Vagina (tissue), 2 donors: ENCODE measurements at places on chromosomes 3 and 15. TPM values are rescaled to one million over a fixed set of nuclear protein-coding genes. Genes with fewer than 3 reads are reported as not detected.

Gene GP9
- total RNA-seq: not detected

Gene DBR1
- 8.6 TPM for total RNA-seq

Gene SLC2A2
- total RNA-seq: not detected

Gene TRIM59
- 6.1 TPM for total RNA-seq

Gene RGMA
- total RNA-seq: 21.6 TPM

Gene TMEM212
- total RNA-seq: not detected

Gene BUB1B
- total RNA-seq: 5.6 TPM

Gene NUSAP1
- 16.9 TPM for total RNA-seq

Gene PLSCR2
- total RNA-seq: not detected

Gene NMD3
- 49.1 TPM for total RNA-seq

Gene DOCK3
- 0.98 TPM for total RNA-seq

DNA sequence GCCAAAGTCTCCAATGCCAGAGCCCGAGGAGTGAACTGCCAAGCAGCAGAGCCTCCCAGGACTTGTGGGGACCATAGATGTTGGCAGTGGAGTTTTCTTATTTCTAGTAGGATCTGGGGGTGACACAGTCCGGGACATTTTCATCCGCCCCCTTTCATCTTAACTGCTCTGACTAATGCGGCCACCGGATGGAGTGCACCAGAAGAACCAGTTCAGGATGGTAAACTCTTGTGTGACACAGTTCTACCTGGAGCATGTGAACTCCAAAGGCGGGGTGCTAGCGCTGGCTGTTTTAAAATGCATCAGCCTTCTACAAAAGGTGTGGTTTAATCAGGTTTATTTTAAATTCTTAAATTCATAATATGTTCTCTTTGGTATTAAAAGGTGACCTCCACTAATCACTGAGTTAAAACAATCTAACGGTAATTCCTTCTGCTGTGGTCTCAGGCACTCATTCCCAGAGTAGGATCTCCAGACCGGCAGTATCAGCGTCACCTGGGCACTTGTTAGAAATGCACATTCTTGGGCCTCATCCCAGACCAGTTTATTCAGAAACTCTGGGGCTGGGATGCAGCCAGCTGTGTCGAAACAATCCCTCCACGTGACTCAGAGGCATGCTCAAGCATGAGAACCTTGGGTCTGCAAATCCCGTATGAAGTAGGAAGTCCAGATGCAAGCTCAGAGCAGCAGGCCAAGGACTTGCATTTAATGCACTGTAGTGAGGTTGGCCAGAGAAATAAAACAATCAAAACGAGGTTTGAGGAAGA is 105.5 kb downstream of the GABRB3 start:
- DNase-seq: no peak

GRCh38 chr3:43030162-43030935 is 51.2 kb downstream of the GASK1A start:
- DNase-seq: peak; percentile 40

DNA sequence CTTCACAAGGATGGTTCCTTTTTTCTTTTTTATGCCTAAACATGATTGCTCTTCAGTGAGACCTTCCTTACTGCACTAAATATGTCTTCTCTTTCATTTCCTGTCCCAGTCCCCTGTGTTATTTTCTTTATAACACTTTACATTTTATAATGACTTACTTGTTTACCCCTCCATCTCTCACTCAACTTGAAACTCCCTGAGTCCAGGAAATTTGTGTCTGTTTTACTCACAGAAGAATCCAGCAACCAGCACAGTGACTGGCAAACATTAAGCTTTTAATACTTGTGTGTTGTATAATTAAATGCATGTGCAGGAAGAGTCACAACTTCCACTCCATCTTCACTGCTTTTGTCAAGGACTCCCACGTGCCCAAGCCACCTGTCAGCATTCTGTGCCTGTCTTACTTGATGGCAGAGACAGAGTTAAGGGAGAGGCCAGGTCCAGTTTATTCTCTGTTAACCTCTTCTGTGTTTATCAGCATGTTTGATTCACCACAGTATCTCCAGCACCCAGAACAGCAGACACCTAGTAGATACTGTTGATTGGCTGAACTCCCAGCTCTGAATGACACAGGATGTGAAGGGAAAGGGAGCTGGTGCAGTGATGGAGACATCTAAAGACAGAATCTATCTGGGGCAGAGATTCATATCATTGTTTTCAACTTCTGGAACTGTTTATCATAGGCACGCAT is 42.8 kb downstream of the SSR3 start:
- DNase-seq: no peak

DNA sequence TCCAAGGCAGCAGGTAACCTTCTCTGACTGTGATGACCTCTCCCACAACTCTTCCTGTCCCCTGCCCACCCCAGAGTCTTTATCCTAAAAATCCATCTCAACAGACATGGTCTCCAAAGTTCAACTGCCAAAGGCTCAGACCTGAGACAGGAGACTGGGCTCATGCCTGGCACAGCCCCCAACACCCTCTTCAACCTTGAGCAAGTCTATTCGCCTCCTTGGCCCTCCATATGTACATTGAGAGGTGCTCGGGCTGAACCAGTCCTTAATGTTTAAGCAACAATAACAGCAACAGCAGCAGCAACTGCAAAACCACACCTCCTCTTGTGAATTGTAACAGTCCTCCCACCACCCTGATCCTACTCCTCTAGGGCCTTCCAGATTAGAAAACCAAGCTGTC is 9.9 kb downstream of the FAM3D start:
- DNase-seq: no peak

GRCh38 chr3:190031887-190032752 is 88.6 kb downstream of the P3H2 start:
- DNase-seq: no peak

- no peak for DNase-seq
These were observed 75.3 kb downstream of the SYNPR start for GRCh38 chr3:63353383-63353782.

GRCh38 chr3:17349093-17349492 is 393.3 kb downstream of the TBC1D5 start:
- DNase-seq: no peak

- no peak for DNase-seq
These were observed 48.8 kb upstream of the LRRFIP2 start for GRCh38 chr3:37223141-37223558.

GRCh38 chr3:39531665-39532064 is 64.2 kb downstream of the MOBP start:
- DNase-seq: no peak

DNA sequence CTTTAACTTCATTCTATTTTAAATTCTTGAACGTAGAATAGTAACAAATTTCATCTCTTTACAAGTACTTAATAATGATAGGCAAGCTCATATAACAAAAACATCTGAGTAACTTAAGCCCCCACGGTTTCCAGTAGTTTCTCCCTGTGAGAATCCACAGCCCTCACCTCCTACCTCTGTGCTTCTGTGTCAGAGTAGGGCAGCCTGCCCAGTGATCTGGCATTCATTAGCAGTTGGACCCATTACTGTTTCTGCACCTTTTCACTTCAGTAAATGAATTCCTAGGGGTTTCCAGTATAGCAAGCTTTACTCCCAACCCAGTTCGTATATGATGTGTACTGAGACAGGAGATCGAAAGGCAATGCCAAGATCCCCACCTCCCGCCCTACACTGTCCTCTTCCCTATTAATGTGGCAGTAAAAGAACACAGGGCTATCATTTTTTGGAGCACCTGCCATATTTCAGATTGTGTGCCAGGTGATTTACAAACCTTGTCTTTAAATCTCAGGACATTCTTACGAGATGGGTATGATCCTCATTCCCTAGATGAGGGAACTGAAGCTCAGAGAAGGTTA is 40.8 kb downstream of the EIF2AK4 start:
- no peak for DNase-seq

DNA sequence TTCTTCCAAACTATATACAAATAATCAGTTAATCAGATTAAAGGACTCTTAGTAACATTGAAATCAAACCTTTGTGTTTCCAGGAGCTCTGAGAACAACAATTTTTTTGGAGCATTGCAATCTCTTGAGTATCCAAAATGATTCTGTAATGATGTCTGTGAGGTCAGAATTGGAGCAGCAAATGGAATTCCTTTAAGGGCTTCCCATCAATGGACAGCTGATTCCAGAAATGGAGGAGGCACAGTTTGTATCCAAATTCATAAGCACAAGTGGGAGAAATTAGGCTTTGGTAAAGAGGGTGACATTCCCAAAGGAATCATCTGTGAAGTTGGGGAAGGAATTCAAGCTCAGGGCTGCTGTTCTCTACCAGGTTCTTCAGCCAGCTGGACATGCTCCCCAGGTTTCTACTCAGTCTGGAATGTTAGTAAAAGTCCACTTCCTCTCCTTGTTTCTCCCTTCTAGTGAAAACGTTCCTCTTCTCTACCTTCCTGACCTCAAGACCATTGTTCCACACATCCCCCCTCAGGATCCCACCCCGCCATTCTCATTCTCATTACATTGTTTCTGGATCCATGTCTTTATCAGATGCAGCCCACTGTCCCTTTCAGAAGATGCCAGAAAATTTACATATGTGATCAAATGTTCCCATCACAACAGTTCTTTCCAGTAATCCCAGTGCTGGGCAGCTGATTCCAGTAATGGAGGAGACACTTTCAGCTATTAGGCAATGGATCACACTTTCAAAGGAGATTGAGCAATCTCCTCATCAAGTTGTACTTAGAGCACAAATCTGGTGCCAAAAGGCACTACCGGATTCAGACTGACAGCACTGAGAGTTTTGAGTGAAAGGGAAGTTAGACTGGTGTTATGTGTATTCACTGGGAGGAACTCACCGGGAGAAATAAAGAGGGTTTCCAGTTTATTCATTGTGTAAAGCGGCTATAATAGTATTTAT is 391.3 kb upstream of the TPRG1 start:
- DNase-seq: peak; percentile 91

GRCh38 chr3:79976466-79976865 is 208.7 kb upstream of the ROBO1 start:
- no peak for DNase-seq

GRCh38 chr3:140913728-140914127 is 27.9 kb upstream of the SLC25A36 start:
- DNase-seq: no peak

- DNase-seq: no peak
These were observed 137.6 kb downstream of the SRGAP3 start for GRCh38 chr3:9111866-9112265.

DNA sequence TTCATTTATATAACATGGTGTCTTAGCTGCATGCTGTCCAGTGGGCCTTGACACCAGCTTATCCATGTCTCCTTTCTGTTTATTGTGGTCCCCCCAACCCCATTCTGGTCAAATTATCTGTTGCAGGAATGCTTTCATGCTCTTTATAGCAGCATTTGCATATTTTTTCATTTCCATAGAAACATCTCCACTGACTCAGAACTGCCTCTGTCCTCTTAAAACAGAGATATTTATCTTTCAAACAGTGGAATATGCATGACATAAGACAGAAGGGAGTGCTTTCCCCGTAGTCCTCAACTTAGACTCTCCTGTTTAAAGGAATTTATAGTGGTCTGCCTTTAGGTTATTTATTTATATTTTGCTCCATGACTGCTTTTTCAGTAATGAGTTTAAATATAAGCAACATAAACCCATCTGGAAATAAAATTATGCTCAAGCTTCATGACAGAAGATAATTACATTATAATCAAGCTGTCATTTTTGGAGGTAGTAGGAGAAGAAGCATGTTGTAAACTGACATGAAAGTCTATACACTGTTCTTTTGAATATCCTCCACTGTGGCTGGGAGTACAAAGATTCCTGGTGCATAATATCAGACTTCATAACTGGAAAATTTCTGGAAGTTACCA is 179.5 kb upstream of the CD96 start:
- DNase-seq: no peak

DNA sequence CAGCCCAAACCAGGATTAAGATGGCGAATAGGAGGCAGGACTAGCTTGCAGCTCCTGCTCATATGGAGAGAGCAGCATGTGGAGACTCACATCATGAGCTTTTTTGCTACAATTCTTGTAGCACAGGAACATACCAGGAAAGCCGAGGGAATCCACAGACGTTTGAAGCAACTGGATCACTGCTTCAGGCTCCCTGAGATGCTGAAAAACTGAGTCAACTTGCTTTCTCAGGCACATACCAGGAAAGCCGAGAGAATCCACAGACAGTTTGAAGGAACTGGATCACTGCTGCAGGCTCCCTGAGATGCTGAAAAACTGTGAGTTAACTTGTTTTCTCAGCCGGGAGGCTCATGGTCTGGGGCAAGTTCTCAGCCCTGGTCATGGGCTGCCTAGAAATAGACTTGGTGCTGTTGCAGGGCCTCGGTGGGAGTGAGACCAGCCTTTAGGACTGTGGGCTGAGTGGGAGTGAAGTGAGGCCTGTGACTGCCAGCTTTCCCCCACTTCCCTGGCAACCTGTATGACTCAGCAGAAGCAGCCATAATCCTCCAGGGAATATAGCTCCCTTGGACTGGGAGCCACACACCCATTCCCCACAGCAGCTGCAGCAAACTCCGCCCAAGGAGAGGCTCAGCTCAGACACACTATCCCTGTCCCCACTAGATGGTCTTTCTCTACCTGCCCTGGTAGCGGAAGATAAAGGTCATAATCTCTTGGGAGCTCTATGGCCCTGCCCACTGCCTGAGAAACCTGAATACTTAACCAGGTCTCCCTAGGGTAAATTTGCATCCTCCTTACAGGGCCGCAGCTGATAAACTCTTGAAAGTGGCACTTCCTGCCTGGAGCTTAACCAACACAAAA is 51.9 kb upstream of the PFN2 start:
- DNase-seq: no peak

DNA sequence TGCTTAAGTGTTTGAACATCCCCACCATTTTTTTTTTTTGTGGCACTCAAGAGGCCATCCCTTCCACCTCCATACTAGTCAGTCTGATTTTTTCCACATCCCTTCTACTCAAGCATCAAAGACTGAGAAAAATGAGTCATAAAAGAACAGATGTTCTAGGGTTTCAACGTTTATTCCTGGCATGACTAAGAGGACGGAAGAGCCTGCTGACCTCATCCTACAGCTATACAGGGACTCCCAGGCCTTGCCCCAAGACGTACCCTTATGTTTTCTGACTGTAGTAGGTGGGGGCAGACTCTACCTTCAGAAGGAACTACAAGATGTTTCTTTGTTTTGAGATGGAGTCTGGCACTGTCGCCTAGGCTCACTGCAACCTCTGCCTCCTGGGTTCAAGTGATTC is 3.3 kb upstream of the ITPKA start:
- DNase-seq: no peak

DNA sequence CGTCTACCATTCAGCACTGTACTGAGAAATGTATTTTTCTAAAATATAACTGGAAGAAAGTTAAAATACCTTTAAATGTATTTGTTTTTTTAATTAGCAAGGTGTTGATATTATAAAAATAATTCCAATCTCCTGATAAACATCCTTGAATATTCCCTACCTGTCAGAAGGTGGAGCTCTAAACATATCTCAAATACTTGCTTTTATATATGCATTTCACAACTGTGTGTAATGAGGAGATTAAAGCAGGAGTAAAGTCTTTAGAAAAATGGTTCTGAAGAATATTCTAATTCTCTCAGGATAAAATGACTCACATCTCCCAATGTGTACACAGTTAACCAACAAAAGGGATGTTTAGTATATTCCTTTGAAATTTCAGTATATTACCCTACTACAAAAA is 422.7 kb downstream of the PLCL2 start:
- no peak for DNase-seq

GRCh38 chr3:162262129-162262528 is 765.5 kb downstream of the OTOL1 start:
- no peak for DNase-seq
